ENCODE measurements at places on chromosomes 6 and 20. TPM values are rescaled to one million over a fixed set of nuclear protein-coding genes. Genes with fewer than 3 reads are reported as not detected.

Gene SAPCD1
- total RNA-seq = 0.27 TPM

GRCh38 chr6:142193621-142194020, 46.6 kb downstream of the VTA1 start:
- no peak for DNase-seq

DNA sequence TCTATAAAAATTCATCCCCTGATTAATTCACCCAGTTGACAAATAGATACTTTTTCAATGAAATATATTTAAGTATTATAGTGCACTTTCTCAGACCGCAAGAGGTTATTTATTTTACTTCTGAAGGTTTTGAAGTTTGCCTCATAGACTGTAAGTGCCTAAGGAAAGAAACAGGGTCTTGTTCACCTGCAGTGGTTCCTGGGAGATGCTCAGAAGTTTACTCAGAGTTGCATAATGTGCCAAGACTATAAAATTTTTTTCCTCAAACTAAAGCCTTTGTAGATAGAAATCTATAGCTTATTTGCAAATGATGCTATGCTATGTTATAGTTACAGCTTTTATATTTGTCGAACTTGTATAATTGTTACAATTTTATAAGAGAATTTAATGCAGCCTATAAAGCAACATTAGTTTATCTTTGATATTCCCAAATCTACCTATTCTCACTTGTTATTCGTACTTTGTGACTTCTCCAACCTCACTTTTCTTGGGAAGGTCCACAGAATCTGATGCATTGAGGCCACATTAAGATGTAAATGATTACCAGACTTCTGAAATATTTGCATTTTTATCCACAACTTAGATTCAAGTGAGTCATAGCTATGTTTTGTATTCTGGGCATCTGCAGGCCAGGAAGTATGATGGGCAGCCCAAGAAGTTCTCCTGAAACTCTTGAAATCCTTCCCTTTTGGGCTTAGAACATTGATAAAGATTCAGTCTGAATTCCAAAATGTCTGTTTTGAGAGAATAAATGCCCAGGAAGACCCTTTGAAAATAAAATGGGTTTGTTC, 35.7 kb downstream of the KCNQ5 start:
- DNase-seq = no peak

DNA sequence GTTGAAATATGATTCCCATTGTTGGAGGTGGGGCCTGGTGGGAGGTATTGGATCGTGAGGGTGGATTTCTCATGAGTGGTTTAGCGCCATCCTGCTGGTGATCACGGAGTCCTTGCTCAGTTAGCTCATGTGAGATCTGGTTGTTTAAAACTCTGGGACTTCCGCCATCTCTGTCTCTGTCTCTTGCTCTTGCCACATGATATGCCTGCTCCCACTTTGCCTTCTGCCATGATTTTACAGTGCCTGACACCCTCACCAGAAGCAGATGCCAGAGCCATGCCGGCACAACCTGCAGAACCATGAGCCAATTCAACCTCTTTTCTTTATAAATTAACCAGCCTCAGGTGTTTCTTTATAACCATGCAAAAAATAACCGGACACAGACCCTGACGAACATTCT, 44.7 kb upstream of the ZFP64 start:
- DNase-seq = no peak

DNA sequence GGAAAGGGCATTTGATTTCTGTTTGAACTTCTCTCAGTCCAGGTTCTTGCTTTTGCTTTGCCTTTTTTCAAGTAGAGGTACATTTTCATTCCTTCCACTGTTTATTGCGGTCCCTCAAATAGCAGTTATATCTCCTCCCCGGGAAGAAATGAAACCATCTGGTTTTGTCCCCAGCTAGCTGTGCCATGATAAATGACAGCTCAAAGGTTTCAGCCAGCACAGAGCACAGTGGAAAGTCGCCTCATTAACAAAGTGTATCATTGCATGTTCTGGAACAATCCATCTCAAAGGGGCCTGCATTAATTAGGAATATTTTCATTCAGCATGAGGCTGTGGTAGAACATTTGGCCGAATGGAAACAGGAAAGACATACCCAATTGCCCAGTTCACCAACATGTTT, 146.0 kb downstream of the EDN3 start:
- no peak for DNase-seq

DNA sequence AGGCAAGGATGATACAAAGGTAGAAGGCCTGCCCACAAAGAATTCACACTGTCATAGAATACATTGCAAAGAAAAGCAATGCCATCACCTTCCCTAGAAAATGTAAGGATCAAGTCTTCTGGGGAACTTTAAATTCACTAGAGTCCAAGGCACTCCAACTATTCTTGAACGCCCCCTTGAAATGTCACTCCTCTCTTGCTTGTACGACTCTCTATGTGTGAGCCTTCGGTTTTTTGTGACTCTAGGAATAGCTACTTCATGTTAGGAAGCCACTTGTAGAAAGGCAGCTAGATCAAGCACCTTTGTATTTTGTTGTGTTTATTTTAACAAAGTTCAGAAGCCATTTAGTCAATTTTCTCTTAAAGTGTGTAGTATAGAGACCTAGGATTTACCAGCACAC, 159.2 kb upstream of the ARID1B start:
- DNase-seq = no peak

Gene MTO1
- total RNA-seq = 44.0 TPM

Gene TREML1
- total RNA-seq = not detected

Gene MYBL2
- total RNA-seq = 48.8 TPM

GRCh38 chr6:70103798-70104197, 199.1 kb downstream of the COL9A1 start:
- no peak for DNase-seq

- no peak for DNase-seq
These were observed 22.6 kb upstream of the TRAF3IP2 start for GRCh38 chr6:111628142-111628850.
